ENCODE measurements at places on chromosomes 6 and 20.

DNA sequence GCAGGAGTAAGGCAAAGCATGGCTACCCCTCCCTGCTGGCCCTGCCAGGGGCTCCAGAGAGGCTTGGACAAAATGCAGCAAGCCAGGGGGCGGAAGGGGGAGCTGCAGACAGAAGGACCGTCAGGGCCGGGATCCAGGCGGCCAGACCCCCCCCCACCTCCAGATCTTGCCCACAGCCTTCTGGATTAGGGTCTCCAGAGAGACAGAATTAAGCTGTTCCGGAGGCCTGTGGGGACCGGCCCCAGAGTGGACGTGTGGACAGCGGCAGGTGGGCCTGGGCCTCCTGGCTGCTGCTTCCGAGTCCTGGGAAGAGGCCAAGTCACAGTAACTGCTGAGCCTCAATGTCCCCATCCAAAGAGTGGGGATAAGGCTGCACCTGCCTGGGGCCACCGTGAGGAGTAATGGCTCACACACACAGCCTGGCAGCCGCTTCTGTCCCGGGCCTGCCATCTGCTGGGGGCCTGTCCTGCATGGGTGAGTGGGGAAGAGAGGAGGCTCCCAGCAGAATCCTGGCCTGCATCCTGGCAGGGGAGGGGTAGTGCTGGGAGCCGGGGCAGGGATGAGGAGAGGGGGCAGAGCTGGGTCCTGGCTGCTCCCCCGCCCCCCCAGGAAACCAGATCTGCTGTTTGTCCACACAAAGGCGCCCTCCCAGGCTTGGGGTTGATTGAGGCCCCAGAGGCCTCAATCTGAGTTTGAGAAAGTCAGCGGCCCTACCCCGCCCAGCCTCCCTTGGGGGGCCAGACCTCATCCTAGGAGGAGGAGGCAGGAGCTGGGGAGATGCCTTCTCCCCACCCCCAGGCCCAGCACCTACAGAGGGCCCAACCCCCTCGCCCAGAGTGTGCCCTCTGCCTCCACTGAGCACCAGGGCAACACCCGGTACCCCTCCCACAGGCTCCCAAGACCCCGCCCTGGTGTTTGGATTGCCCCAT lies 3.9 kb downstream of the LAMA5 start:
- no peak for DNase-seq

GRCh38 chr6:118746145-118746824 lies 94.9 kb upstream of the CEP85L start:
- DNase-seq, result no peak

GRCh38 chr6:41014780-41015179 lies 24.2 kb downstream of the UNC5CL start:
- no peak for DNase-seq

DNA sequence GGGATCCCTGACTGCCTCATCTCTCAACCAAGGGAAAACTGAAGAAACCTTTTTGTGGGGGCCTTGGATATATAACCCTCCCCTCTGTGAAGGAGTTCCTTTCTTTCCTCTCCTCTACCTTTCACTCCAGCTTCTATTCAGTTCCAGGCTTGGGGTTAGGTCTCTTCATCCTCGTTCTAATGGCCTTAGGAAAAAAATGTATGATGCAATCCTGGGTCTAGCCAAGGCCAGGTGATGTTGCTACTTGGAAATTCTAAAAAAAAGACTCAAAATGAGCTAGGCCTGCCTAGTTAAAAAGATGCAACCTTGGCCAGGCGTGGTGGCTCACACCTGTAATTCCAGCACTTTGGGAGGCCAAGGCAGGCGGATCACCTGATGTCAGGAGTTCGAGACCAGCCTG lies 7.6 kb downstream of the ABCC10 start:
- no peak for DNase-seq

- DNase-seq, result no peak
These were observed 2.4 kb downstream of the DSP start for GRCh38 chr6:7543789-7544424.
